ENCODE measurements at places on chromosomes 1 and 21. TPM values are rescaled to one million over a fixed set of nuclear protein-coding genes. Genes with fewer than 3 reads are reported as not detected.

Gene INSRR
- 0.31 TPM for total RNA-seq

Gene GBP6
- total RNA-seq = 0.47 TPM

Gene B3GALT5
- 0.62 TPM for total RNA-seq

Gene TNFSF4
- 1.6 TPM for total RNA-seq

Gene S100A5
- total RNA-seq = not detected

Gene FNBP1L
- total RNA-seq = 280 TPM

Gene GUCA2A
- total RNA-seq = not detected

Gene LENEP
- total RNA-seq = 2.7 TPM

Gene REG4
- not detected for total RNA-seq

Gene HUNK
- 9.4 TPM for total RNA-seq

Gene CCT8
- total RNA-seq = 310 TPM

Gene KCNH1
- 5.1 TPM for total RNA-seq

Gene KRTAP10-5
- total RNA-seq = not detected

Gene CD247
- 2.3 TPM for total RNA-seq

Gene NPHP4
- total RNA-seq = 8.6 TPM

Gene PCBP3
- 5.5 TPM for total RNA-seq

Gene ZYG11A
- 0.47 TPM for total RNA-seq

Gene C4BPB
- not detected for total RNA-seq

Gene KRTAP12-2
- total RNA-seq = not detected

Gene FCRLA
- total RNA-seq = not detected

Gene SH2D2A
- not detected for total RNA-seq

Gene TEKT2
- 9.2 TPM for total RNA-seq

Gene PM20D1
- not detected for total RNA-seq

Gene CBS
- total RNA-seq = 68.3 TPM

Gene NOS1AP
- total RNA-seq = 4.1 TPM

Gene RIT1
- total RNA-seq = 32.0 TPM

Gene ZFP69B
- 22.0 TPM for total RNA-seq

Gene CCSAP
- total RNA-seq = 286 TPM

Gene LSS
- total RNA-seq = 52.7 TPM

Gene HPCAL4
- 51.2 TPM for total RNA-seq

Gene CDCA8
- 0.31 TPM for total RNA-seq

Gene CR1L
- 0.16 TPM for total RNA-seq

Gene DDOST
- total RNA-seq = 90.0 TPM

Gene MIXL1
- total RNA-seq = not detected

Gene RHBDL2
- not detected for total RNA-seq

Gene F5
- total RNA-seq = under 0.01 TPM

Gene LBR
- total RNA-seq = 71.6 TPM

Gene ZNF683
- total RNA-seq = not detected

Gene NR5A2
- total RNA-seq = 0.31 TPM

Gene RAB25
- not detected for total RNA-seq

Gene ITLN2
- total RNA-seq = not detected

Gene SYDE2
- total RNA-seq = 2.3 TPM

Gene ANGPTL3
- not detected for total RNA-seq

Gene RIMKLA
- total RNA-seq = 22.9 TPM

Gene TLCD4
- 20.9 TPM for total RNA-seq

Gene VCAM1
- 24.3 TPM for total RNA-seq

Gene HTR1D
- total RNA-seq = not detected

Gene WNT9A
- 1.9 TPM for total RNA-seq

Gene POU3F1
- 9.4 TPM for total RNA-seq

Gene BATF3
- 8.0 TPM for total RNA-seq

Gene TNFRSF18
- total RNA-seq = not detected

Gene SPRR2A
- not detected for total RNA-seq

Measured in occipital lobe (tissue), 3 donors.